ENCODE measurements at places on chromosomes 6 and 20. TPM values are rescaled to one million over a fixed set of nuclear protein-coding genes. Genes with fewer than 3 reads are reported as not detected.

DNA sequence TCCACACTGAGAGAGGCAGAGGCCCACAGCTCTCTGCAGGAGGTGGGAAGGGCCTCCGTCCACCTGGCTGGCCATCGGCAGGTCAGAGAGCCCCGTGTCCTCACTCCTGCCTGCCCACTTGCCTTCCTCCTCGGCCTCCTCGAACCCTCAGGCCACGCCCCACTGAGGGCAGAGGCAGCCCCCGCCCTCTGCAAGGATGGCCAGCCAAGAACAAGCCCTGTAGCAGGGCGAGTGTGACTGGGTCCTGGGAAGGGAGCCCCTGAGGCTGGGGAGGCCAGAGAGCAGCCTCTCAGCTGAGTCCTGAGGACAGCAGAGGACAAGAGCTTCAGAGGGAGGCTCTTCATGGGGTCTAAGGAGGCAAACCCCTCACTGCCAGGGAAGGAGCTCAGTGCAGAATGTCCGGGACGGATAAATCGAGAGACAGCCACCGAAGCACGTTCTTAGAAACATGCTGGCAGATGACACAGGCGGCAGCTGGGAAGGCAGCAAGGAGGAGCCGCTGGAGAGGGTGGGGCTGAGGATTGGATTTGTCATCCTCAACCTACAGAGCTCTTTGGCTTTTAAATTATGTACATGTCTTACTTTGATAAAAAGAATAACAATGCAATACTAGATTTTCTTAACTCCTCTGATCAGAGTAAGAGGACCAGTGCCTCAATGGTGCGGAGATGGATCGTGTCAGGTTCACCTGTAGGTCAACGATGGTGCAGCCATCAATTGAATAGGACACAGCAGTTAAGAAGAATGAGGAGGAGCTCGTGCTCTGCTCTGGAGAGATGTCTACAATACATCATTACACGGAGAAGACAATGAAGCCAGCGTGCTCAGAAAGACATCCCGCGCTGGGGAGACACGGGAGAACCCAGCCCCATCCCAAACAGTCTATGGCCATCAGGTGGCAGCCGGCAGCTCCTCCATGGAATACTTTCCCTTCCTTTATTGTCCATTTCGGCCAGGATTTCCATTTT lies 53.0 kb downstream of the GNAS-AS1 start:
- DNase-seq = no peak

DNA sequence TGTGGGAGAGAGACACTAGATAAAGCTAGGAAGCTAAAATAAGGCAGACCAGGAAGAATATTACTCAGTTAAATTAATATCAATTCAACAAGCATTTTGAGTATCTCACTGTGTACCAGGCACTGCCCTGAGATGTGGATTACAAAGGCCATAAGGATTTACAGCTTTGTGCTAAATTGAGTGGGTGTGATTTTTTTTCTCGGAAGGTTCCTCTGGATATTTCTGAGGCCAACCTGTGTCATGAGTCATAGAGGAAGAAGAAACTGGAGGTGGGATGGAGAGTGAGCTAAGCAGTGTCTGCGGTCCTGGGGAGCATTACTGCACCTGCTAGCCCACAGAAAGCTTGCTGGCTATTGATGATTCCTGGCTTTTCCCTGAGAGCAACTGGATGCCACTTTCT lies 135.2 kb downstream of the RFPL4B start:
- DNase-seq = no peak

DNA sequence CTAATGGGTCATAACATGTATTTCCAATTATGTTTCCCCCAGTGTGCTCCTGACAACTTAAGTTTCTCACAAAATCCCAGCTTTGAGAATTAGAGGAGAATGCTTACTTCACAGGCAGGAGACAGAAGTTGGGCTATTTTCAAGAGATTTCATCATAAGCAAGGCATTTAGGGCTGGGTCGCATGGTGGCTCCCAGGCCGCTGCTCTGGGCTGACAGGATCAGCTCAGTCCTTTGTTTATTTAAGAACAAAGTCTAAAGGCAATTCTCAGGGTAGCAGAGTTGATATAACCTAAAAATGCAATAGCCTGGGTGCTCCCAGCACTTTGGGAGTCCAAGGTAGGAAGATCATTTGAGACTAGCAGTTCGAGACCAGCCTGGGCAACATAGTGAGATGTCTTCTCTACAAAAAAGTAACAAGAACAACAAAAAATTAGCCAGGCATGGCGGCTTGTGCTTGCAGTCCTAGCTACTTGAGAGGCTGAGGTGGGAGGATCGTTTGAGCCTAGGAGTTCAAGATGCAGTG lies 10.9 kb downstream of the FOXQ1 start:
- no peak for DNase-seq

- DNase-seq = no peak
Observed at GRCh38 chr6:80388507-80388906, 282.0 kb downstream of the BCKDHB start.

PPP1R14C gene
- total RNA-seq = 17.5 TPM

All from Daoy (cell line).